ENCODE measurements at places on chromosomes 7 and 10.

GRCh38 chr7:141515941-141516340 lies 35.3 kb upstream of the AGK start:
- DNase-seq, result no peak

- DNase-seq, result no peak
Observed at GRCh38 chr10:74738052-74738451, 88.3 kb upstream of the KAT6B start.

- DNase-seq, result no peak
Observed at GRCh38 chr7:150936018-150936417, 42.1 kb downstream of the KCNH2 start.

DNA sequence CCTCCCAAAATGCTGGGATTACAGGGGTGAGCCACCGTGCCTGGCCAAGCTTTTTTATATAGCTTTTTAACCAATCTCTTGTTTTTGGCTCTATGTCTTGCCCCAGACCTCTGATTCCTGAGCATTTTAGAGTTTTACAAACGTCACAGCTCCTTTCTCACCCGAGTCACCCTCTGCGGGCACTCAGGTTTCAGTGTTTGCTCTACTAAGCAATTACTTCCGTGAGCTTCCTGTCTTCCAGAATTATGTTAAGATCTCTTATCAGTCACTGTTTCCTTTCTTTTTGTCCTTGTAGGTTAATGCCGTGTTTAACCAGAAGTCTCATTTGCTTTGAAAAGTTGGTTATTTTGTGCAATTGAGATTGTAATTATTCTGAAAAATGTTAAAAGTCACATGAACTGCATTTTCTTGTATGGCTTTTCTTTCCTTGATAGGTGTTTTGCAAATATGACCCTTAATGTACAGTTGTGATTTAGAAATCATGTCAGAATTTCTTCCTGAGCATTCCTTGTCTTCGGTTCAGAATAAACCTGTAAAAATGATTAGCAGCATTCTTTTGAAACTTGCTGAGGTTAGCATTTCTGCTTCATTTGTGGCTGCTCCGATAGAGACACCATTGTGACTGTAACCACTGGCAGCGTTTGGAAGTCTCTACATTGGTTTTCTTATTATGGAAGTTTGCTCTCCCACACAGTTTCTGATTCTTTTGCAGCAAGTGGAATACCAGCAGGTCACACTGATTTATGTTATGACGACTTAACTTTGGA lies 4.5 kb upstream of the HKDC1 start:
- DNase-seq, result no peak

DNA sequence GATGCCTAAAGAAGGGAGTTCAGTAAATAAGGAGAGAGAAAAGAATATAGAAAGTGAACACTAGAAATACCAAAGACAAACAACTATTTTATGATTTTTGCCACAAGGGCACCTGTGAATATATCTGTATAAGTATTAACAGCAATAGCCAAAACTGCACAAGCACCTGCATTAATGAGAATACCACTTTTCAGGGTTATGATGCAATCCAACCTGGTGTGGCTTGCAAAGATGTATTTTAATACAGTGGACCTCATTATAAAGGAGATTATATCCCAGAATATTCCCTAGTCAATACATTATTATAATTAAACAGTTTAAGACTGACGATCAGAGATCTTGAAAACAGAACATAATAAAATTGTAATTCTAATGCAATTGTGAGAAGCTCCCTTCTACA lies 4.0 kb downstream of the BRAF start:
- no peak for DNase-seq

DNA sequence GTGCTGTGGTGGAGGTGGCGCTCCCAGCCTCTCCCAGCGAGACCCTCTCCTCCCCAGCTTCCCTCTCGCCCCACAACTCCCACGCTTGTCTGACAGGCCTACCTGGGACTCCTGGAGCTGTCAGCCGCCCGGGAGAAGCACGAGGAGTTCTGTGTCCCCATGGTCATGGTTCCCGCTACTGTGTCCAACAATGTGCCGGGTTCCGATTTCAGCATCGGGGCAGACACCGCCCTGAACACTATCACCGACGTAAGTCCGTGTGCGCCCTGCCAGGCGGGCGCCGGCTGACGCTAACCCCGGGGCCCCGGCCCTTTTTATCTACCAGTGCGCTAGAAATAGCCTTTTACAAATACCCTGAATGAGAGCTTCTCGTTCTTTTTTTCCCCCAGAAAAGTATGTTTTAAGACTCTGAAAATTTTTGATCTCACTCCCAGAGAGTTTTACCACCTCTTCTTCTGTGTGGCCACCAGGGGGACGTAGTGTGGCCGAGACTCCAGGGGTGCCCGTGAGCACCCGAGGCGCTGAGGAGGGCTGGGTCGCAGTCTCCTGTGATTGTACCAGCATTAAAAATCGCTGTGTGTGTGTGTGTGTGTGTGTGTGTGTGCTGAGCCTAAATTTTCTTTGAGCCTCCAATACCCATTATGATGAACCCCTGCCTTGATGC lies 52.6 kb downstream of the PFKP start:
- no peak for DNase-seq

DNA sequence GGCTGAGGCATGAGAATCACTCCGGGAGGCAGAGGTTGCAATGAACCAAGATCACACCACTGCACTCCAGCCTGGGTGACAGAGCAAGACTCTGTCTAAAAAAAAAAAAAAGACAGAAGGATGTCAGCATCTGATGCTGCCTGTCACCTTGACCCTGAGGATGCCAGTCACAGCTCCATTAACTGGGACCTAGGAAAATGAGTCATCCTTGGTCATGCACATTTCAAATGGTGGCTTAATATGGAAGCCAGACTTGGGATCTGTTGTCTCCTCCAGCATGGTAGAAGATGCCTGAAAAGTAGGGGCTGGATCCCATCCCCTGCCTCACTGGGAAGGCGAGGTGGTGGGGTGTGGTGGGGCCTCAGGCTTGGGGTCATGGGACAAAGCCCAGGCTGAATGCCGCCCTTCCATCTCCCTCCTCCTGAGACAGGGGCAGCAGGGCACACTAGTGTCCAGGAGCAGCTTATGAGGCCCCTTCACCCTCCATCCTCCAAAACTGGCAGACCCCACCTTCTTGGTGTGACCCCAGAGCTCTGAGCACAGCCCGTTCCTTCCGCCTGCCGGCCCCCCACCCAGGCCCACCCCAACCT lies 1.3 kb downstream of the NOS3 start:
- no peak for DNase-seq

- DNase-seq, result no peak
Observed at GRCh38 chr7:8567626-8568025, 134.2 kb downstream of the NXPH1 start.

- no peak for DNase-seq
Observed at GRCh38 chr10:121007264-121007663, 156.1 kb downstream of the WDR11 start.

All from substantia nigra (tissue), 51 donors.